ENCODE measurements at places on chromosomes 7 and 10.

- DNase-seq, result no peak
These were observed 16.7 kb downstream of the WDR91 start for GRCh38 chr7:135194494-135195095.

DNA sequence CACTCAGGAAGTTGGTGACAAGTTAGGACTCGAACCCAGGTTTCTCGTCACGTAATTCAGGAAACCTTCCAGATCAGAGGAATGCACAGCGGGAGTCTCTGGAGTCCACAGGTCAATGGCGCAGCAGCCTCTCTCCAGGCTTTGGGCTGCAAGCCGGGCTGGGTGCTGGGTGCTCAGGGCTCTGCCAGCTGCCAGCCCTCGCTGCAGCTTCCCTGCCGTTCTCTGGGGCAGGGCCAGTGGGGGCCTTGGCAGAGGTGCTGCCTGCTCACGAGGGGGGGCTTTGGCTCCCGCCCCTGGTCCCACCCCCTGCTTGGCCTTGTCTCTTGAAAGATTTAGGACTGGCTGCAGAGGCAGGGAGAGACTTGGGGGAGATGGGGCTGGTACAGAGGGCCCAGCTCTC is at the start of gene TACR2:
Gene TACR2 (minus strand): TSS at position 224 of the 400 bp plus-strand sequence. CDS start 595 bp downstream, outside the sequence.
- DNase-seq, result no peak

DNA sequence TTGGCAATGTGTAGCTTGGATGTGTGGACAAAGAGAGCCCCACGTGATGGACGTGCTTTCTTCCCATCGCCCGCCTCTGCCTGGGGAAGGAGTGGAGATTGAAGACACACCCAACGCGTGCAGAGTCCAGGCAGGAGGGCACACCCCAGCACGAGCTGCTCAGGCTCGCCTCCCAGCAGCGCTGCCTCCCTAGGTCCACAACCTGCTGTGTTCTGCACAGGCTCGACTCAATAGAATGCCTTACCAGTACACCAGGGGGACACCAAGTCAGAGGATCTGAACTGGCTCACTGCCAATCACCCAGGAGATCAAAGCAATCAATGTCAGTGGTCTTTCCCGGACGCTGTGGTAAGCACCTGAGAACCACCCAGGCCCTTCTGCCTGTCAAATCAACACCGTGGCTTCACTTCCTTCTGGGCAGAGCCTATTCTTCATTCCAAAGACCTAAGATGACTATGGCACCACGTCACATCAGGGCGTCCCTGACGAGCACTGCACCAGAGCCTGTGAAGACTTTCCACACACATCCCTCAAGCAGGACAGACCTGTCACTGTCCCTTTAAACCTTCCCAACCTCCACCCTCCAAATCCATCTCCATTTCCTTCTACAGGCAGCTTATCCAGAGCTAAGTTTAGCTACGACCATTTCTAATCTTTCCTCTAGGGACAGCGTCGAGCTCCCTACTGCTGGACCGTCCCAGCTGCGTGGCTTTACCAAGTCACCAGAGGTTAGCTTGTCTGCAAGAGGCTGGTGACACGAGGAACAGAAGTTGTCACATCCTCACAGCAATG is 72.3 kb downstream of the AMZ1 start:
- DNase-seq, result no peak

DNA sequence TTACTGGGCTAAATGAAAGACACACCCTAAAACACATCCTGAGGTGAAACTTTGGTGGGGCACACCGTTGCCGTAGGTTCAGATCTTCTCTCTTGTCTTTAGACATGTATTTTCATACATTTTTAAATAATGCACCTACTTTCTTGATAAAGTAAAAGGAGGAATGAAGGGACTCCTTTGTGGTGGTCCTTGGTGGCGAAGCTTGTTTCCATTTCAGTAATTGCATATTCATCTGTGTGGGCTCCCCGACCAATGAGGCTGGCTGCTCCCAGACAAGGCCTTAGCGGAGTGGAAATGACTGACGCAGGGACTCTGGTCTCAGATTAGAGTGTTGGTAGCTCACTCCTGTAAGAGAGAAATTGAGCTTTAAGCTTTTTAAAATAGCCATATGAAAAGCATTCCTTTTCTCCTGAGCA is 815 bp downstream of the CCSER2 start:
- DNase-seq, result no peak

DNA sequence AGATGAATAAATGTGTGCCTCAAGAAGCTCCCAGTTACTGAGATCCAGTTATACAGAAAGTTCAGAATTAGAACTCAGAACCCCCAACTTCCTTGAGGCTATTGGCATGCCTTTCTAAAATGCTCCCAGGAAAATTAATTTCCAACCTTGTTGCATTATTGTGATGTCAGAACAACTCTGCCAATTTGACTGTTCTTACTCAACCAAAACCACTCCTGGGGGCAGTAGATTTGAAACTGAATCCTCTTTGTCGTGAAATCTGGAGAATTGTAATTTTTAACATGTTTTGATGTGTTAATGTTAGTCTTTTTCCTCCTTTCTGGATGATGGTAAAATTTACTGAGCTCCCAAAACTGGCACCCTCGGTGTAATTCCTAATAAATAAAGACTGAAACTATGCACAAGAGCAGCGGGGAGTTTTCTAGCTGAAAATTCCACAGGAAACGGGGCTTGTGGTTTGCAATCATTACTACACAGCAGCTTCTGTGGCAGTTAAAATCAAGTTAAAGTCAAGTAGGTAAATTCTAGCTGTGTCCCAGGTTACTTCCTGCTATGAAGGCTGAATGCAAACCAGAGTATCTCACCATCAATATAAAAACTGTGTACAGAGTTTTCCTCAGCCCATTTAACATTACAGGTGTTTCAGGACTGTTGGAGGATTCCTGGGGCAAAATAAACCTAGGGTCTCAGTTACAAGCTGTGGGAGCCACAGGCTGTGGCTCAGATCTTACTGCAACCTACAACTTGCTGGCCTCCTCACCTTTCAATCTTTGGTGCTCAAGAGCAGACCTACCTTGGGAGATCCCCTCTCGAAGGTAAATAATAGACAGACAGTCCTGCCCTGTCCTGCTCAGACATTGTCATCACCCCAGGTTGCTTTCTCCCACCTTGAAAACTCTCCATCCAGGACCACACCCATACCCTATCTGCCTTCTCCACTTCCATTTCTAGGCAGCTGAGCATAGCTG is 156.3 kb upstream of the KMT2E start:
- DNase-seq, result no peak

- no peak for DNase-seq
These were observed 41.6 kb downstream of the SMNDC1 start for GRCh38 chr10:110263164-110263563.

GRCh38 chr10:75779276-75779675 is 347.9 kb downstream of the LRMDA start:
- DNase-seq, result no peak

GRCh38 chr7:83835424-83835823 is 186.5 kb upstream of the SEMA3E start:
- no peak for DNase-seq

- no peak for DNase-seq
These were observed 23.7 kb downstream of the RAB18 start for GRCh38 chr10:27527666-27528295.

- DNase-seq, result no peak
These were observed 43.0 kb upstream of the DLX6 start for GRCh38 chr7:96962221-96962885.

DNA sequence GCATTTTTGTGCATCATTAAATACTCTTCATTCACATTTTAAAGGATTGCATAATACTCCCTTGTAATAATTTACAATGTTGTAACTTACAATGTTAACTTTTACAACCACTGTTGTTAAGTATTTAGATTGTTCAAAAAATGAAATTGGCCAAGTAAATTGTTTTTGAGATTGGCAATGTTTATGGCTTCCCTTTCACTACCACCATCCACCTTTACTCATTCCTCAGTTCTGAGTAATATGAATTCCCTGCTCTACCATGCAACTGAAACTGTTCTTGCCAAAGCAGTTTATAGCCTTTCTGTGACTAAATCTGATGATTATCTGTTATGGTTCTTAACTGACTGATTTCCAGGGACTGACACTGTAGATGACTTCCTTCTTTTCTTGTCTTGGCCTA is 80.5 kb upstream of the TMEM106B start:
- no peak for DNase-seq

- DNase-seq, result no peak
These were observed 68.8 kb downstream of the PPP1R3C start for GRCh38 chr10:91564026-91564425.

DNA sequence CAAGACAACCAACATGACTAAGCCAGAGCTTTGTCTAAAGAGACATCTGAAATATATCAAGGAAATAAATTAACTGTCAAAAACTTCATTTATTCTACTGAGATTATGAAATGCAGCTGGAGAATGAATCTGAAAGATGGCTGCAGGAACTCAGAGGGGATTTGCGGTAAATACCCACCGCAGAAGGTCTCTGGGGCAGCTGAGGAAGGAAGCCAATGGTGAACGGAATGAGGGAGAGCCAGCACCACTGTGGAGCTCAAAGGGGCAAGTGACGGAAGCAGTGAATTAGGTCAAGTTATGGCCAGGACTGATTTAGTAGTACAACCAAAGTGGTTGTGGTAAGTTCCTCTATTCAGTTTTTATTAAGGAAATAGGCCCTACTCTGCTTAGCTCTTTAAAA is 215.3 kb upstream of the GLI3 start:
- no peak for DNase-seq

DNA sequence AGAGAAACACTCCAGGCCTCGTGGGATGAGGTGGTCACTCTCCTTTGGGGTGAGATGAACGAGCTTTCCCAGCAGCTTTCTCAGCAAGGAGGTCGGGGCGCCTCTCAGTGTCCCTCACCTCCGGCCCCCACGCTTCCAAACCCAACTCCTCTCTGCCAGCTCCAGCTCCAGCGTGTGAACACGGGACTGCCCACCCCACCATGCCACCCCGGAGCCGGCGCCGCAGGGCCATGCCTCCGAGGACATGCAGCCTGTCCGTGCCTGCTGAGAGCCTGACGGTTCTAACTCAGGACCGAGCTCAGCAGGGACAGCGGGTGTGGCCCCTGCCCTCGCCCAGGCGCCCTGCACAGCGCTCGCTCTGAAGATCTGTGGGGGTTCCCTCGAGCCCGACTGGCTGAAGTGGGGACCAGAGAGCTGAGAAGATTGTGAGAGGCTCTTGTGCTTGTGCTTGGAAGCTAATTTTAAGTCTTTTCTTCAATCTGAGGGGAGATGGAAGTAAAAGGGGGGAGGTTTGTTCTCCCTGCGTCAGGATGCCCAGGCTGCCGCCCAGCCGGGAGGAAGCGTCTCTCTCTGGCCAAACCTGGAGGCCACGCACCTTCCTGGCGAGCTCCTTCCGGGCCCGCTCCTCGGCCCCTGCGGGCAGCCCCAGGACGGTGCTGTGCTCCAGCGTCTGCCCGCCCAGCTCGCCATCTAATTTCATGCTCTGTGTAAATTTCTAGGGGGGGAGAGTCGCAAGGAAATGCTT is 5.1 kb upstream of the ADAM8 start:
- DNase-seq, result no peak

DNA sequence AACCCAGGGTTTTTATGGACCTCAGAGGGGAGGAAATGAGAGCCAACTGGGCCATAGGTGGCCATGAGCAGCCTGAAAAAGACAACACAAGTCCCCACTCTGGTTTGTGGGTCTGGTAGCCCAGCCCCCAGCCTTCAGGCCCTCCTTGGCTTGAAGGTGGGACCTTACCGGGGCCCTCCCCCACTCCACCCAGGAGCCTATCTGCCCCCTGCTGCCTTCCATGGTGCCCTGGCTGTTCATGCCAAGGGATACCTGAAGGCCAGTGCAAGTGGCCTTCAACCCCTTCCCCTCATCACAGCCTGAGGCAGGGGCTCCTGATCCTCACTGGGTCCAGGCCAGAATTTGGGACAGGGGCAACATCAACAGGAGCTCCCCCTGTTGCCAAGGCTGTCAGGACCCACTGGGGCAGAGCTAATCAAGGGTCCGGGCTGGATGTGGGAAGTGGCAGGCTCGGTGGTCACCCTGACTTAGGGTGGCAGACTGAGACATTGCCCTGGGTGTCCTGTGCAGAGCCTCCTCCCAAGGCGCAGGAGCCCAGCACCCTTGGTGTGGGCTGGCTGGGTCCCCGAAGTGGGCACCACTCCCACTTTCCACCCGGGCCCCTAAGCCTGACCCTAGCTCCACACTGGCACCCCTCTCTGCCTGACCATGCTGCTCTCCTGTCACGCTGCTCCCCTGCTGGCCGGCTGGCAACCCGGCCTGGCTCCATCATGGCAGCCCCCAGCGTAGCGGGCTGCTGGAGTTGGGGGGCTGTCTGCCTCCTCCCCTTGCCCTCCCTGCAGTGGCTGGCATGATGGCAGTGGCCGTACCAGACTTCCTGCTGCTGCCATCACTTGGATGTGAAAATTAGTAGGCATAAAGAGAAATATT is 6.4 kb downstream of the WDFY4 start:
- no peak for DNase-seq

Measured in right lung (tissue), 10 donors.